ENCODE measurements at places on chromosomes 3 and 15.

- DNase-seq, result no peak
Measured at GRCh38 chr15:76160426-76161152, 100.8 kb downstream of the TMEM266 start.

DNA sequence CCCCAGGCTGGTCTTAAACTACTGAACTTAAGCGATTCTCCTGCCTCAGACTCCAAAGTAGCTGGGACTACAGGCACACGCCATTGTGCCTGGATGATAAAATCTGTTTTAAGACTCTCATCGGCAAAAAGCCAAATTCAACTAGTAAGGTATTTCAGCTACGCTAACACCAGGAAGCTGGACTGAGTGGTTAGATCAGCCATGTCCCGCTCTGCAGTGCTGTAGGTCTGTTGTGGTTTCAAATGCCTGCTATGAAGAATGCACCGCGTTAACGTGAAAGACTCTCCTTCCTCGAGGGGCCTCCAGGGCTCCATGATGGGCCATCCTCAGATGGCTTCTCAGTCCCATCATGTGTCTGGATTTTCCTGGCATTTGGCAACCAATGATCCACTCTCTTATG is 70.2 kb downstream of the PCOLCE2 start:
- DNase-seq, result no peak

DNA sequence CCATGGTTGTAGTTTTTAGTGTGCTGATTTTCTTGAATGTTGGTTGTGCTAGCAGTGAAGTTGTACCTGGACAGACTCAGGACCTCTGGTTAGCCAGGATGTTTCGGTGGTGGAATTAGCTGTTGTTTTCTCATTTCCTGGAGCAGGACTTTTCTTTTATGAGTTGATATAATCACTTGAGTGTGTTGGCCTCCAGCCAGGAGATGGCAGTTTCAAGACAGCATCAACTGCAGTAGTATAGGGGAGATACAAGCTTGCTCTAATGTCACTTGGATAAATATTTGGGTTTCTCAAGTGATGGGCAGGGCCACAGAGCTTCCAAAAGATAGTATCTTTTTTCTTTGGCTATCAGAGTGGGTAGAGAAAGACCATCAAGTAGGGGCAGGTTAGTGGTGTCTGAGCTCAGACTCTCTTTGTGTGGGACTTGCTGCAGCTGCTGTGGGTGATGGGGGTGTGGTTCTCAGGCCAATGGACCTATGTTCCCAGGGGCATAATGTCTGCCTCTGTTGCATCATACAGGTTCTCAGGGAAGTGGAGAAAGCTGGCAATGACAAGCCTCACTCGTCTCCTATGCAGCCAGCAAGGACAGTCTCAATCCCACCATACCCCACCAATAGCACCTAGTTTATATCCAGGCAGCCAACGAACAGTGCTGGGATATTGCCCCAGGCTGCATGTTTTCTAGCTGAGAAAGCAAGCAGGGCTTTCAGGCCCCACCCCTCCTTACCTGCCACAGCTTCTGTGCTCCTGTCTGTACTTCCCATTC is 14.6 kb upstream of the OR5K2 start:
- no peak for DNase-seq

- DNase-seq, result no peak
Measured at GRCh38 chr3:27391796-27392195, 22.6 kb upstream of the NEK10 start.
